NB4 (cell line): ENCODE measurements at places on chromosomes 5 and 9.
A peak's percentile ranks its signal among the peaks of the same experiment; 100 is the strongest.

- DNase-seq = no peak
Observed at GRCh38 chr5:32496104-32496503, 51.6 kb upstream of the ZFR start.

GRCh38 chr9:80789831-80790230 lies 899.5 kb downstream of the TLE1 start:
- DNase-seq = no peak

DNA sequence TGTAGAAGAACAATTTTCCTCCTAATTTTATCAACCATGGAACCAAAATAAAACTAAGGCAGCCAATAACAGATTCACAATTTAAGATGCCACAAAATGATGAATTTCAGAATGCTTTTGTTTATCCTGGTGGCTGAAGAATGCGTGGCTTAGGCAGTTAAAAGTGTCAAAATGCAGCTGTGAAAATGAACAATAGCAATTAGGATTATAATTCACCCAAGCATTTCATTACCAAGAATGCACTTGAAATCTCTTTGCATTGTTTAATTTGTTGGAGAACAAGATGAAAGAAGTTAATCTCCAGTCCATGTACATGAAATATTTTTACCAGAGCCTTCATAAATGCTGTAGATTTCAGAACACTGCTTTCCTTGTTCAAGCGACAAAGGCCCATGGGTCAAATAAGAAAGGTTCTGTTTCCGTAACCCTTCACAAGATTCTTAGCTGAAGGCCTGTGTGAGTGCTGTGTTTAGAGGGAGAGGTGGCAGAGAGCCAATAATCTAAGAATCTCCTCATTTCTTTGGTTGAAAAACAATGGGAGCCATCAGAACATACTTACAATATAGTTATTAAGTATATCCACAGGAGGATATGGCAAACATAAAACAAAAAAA lies 39.3 kb downstream of the CLINT1 start:
- DNase-seq = no peak

GRCh38 chr5:74667396-74667795 lies 17.6 kb upstream of the HEXB start:
- no peak for DNase-seq

DNA sequence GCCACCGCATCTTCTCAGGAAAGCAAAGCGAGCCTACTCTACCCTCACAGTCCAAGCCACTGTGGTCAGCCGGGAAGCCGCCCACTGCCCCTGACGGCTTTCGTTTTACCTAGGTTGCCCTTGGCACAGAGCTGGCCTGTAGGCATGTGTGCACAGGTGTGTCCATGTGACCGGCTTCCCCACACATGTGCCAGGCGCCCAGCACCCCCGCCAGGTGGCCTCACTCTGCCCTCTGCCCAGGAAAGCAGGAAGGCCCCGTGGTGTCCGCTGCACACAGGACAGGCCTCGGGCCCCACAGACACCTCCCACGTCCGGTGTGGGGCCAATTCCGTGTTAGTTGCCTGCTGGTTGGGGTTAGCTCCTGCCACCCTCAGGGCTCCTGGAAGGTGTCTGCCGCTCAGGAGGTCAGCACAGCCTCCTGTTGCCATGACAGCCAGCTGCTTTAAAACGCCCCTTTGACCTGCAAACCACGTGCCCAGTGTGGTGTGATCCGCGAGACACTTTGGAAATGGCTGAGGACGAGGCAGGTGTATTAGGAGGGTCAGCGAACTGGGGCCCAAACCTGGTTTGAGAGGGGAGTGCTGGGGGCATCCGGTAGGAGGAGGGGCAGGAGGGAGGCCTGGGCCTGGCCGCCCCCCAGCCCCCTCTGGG lies 28.7 kb downstream of the TPPP start:
- DNase-seq = no peak

DNA sequence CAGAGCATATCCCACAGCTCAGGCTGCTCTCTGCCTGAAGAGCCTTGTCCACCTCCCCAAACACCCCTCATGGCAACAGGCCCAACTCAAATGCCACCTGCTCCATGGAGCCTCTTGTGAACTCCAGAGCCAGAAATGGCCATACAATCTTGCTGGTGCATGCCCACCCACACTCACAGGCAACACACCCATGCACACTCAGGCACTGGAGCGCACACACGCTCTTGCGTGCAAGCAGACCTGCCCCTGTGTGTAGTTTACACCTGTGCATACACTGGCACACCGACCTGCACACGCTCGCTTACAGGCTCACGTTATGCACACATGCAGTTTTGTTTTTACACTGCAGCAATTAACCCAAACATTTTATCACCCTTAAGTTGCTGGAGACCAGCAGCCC lies 40.0 kb downstream of the HRH2 start:
- DNase-seq = no peak

GRCh38 chr5:38381361-38381760 lies 123.0 kb downstream of the EGFLAM start:
- no peak for DNase-seq

- peak; percentile 48 for DNase-seq
Observed at GRCh38 chr9:83965350-83966208, 14.4 kb downstream of the HNRNPK start.

GRCh38 chr5:88792144-88792840 lies 90.7 kb downstream of the MEF2C start:
- DNase-seq = no peak

DNA sequence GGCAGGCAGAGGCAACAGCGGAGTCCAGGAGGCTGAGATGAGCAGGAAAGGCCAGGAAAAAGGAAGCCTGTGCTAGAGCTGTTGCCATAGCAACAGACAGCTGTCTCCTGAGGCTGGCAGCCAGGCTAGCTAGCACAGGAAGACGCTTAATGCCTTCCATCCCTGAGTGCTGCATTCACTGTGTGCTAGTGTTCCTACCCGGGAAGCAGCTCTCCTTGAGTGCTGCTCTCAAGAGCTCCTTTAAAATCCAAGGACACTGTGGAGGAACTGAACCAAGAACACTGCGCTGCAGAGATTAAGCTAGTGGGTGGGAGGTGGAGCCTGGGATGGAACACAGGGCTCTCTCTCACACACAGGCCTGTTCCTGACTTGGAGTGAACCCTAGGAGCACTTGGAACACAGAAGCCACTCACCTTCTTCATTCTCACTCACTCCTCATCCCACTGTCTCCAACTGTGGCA lies 53.5 kb upstream of the IL7R start:
- no peak for DNase-seq

DNA sequence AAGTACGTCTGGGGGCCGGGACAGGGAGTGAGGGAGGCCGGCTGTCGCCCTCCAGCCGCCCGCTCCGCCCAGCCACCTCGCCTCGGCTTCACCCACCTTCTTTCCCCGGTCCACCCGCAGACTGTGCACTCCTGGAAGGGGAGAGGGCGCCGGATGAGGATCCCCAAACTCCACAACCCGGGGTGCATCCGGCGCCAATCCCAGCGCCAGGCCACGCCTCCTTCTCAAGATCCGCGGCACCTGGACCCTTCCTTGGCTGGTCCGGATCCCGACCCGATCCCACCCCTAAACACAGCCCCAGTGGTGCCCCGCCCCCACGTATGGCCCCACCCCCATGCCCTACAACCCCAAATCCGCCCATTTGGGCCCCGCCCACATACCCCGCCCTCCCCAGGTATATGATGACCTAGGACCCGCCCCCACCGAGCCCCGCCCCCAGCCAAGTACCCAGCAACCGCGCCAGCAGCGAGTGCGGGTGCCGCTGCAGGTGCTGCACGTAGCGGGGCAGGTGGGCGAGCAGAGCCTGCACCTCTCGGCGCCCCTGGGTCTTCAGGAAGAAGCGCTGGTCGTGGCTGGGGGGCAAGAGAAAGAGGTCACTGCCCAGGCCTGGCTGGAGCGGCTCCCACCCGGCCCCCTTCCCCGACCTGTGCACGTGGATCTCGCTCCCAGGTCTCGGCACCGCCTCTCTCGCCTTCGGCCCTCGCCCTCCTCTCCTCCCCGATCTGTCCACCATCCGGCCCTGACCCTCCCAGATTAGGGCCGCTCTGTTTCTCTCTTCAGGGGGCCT lies 3.2 kb downstream of the PIP5KL1 start:
- DNase-seq = no peak

GRCh38 chr5:10668697-10669096 lies 92.3 kb downstream of the DAP start:
- no peak for DNase-seq

DNA sequence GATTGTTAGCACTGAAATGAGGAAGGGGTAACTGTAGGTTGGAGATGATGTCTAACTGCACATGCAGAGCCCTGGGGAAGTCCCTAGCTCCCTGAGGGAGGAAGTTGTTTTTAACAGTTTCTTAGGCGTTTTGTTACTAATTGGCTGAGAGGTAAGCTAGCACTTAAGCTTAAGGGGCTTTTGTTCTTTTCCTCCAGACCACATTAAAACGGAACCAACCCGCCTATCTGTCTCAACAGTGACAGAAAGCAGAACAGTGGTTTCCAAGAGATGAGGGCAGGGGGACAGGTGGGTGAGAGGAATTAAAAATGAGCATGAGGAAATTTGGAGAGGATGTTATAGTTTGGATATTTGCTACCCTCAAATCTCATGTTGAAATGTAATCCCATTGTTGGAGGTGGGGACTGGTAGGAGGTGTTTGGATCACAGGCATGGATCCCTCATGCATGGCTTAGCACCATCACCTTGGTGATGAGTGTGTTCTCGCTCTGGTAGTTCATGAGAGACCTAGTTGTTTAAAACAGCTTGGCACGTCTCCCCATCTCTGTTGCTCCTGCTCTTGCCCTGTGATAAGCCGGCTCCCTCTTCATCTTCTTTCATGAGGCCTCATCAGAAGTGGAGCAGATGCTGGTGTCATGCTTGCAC lies 38.9 kb downstream of the LYRM7 start:
- peak; percentile 95 for DNase-seq

GRCh38 chr5:127431977-127432585 lies 85.4 kb upstream of the PRRC1 start:
- no peak for DNase-seq

- no peak for DNase-seq
Observed at GRCh38 chr9:33177086-33177485, 9.9 kb upstream of the B4GALT1 start.

DNA sequence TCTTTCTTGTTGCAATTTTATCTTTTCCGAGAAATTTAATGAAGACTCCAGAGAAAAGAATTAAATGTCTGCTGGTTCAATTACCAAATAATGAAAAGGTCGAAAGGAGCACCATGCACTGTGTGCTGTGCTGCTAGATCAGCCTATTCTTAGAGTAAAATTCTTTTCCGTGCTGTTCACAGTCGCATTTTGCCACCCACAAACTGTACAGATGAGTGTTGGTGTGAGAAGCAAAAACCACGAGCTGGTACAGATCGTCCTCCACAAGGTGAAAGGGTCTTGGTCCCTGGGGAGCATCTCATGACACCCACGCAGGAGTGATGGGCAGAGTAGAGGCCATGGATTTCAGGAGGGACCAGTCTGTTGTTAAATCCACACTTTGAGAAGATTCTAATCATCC lies 143.8 kb upstream of the PUM3 start:
- no peak for DNase-seq

GRCh38 chr5:168008555-168008954 lies 282.9 kb upstream of the WWC1 start:
- DNase-seq = no peak

DNA sequence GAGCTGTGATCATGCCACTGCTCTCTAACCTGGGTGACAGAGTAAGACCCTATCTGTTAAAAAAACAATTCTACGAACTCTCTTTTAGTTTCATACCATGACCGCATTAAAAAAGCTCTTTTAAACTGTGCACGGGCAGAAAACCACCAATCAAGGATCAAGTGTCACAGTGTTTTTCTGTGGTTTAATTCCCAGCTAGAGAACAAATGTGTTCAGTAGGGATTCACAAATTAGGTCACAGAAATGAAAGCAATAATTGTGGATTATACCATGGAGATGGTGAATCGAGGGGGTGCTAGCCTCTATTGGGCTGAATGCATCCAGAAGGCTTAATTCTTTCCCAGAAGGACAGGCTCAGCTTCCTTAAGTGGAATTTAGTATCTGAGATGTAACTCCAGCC lies 79.1 kb downstream of the ATG10 start:
- DNase-seq = no peak

GRCh38 chr5:376799-377325 lies 55.3 kb downstream of the AHRR start:
- peak; percentile 48 for DNase-seq

- no peak for DNase-seq
Observed at GRCh38 chr5:158135682-158136179, 276.8 kb upstream of the CLINT1 start.
